Cortex of kidney (tissue), 1 donor: ENCODE measurements at places on chromosomes 11 and 22.
A peak's percentile ranks its signal among the peaks of the same experiment; 100 is the strongest.

DNA sequence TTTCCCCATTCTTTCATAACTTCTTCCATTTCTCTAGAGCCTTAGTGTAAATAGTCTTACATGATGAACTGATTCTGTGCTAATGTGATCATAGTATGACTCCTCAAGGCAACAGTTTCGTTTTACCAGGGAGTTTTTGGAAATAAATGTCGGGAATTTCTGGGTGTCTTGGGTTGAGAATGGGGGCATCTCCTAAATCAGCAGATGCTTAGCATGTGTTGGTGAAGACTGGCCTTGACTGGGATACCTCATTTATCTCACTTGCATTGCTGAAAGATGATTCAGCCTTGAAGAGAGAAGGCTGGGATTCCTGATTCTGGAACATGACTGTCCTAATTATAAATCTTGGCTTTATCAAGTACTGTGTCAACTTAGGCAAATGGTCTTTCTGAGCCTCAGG, 115.7 kb upstream of the C11orf87 start:
- DNase-seq, result no peak

GRCh38 chr11:57499413-57499982, 16.0 kb downstream of the SLC43A1 start:
- peak; percentile 42 for DNase-seq

GRCh38 chr22:21646608-21647590, 4.8 kb downstream of the SDF2L1 start:
- no peak for DNase-seq

DNA sequence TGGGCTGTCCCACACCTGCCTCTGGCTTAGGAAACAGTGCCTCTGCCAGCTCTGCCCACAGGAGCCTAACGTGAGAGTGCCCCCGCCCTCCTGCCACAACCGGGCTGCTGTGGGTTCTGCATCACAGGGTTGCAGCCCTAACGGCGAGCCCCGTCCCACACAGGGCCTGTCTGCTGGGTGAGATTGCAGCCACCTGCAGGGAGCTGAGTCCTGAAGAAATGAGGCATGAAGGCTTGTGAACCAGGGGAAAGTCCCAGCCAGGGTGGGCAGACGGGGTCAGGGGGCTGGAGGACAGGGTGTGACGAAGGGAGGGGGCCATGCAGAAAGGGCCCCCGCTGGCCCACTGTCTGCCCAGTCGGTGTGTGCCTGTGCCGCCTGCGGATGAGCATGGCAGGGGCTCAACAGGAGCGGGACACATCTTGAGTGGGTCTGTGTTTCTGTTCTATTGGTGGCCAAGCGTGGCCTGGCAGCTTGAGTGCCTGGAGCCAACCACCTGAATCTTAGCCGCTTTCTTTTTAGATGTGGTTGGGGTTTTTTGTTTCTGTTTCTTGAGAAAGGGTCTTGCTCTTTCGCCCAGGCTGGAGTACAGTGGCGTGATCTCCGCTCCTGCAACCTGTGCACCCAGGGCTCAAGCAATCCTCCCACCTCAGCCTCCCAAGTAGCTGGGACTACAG, 38.9 kb downstream of the CTTN start:
- no peak for DNase-seq
